ENCODE measurements at places on chromosomes 5 and 9.

GRCh38 chr5:135308752-135309151, 90.3 kb downstream of the MACROH2A1 start:
- no peak for DNase-seq

DNA sequence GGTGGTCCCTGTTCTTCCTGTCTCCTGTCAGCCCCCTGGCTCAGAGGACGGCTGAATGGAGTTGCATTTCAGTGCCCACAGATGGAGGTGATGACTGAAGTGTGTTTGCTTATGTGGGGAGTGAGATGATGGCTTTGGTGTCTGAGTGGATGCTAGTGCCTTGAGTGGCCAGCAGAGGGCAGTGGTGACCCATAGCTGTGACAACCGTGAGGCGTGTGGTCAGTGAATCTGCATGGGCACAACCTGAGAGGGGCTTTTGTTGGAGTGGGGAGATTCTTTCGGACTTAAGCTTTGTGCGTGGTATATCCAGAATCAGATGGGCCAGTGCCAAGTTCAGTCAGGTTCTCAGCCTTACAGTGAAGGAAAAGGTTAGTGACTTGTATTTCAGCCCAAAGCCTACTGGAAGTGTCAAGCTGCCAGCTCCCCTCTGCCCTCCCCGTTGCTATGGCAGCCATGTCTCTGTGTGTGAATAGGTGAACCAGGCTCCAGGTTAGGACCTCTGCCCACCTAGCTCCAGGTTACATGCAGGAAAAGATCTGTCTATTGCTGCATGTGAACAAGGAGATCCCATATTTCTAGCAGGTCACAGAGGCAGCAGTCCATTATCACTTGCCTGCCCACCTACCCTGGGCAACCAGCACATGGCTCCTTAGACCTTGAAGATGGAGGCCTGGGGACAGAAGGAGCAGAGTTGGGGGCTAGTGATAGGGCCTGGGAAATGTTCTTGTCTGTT, 14.7 kb upstream of the CXXC5 start:
- DNase-seq, result peak; percentile 75

- peak; percentile 65 for DNase-seq
Observed at GRCh38 chr5:41843456-41844370, 26.5 kb downstream of the OXCT1 start.

DNA sequence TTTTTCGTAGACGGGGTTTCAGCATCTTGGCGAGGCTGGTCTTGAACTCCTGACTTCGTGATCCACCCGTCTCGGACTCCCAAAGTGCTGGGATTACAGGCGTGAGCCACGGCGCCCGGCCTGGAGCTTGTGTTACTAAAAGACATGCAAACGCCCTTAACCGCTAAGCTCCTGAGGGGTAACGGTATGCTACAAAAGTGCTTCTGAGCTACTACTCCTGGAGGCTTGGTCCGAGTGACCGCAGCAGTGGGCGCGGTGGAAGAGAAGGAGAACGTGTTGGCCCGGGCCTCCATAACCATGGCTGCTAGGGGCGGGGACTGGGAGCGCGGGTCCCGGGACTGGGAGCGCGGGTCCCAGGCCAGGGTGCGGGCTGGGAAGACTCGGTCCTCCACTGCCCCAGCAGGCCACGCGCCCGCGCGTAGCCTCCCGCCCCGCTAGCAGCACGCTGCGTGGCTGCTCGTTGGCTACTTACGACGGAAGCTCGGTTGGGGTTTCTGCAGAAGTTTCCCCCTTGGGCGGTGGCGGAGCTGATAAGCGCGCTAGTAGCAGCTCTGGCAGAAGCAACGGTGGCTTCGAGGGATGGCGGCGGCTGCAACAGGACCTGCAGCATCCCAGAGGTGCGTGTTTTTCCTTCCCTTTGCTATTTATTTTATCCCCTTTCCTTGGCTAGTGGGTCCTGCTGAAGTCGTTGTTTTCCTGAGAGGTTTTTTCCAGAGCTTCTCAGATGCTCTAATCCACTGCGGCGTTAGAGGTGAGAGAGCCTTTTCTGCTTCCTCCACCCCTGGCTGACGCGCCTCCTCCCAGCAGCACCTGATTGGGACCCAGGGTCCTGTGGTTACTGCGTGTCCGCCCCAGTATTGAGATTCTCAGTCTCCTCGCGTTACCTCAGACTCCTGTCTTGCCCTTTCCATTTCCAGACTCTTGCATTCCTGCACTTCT, 69.2 kb upstream of the CCDC180 start:
- peak; percentile 78 for DNase-seq

DNA sequence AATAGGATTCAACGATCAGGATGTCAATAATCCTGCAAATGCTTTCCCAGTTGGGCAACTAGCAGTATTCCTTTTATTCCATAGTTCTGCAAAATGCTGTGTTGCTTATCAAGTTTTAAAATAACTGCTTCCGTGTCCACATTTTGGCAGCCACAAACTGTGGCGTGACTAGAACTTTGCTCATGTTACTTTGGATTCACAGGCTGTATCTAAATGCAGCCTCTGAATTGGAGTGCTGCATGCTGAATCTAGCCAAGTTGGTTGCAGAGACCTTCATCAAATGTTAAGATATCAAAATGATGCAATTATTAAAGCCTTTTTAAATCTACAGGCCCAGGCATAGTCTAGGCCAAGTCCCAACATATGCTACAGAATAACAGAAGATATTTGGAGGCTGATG, 249.2 kb downstream of the NR2F1-AS1 start:
- no peak for DNase-seq

DNA sequence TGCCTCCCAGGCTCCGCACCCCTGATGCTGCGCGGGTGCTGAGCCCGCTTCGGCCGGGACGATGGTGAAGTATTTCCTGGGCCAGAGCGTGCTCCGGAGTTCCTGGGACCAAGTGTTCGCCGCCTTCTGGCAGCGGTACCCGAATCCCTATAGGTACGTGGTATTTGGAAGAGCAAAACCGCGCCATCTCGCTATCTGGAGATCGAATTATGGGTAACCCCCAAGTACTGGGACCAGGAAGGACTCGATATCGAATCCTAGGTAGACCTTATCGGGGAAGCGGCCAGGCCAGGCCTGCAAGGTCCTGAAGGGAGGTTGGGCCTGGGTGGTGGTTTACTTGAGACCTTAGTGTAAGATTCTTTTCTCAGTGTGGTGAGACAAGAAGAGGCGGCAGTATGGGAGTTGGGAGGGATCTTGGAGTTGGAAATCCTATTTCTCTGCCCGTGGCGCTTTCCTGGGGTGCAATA, 359 bp downstream of the PRELID1 start:
- no peak for DNase-seq

DNA sequence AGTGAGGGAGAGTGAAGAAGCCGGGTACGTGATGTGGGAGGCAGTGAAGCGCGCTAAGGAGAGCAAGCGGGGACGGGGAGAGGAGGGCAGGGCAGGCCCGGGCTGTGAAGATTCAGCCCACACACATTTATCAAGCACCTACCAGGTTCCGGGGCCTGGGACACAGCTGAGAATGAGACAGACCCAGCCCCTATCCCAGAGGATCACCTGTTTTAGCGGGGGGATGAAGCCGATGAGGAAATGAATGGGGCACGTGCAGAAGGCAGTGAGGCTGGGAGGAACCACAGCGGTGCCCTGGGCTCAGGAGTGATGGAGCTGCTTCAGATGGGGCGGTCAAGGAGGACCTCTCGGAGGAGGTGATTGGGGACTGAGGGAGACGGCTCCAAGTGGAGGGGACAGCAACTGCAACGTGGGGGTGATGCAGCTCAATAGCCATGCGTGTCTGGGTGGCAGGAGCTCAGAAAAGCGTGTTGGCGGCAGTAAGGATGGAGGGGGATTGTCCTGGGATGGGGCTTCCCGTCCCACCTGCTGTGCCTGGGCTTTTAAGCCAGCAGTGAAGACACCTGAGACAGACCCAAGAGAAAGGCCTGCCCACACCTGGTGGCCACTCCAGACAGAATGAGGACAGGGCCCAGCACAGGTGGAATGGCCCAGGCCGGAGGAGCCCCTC, 77.5 kb upstream of the UNC5A start:
- DNase-seq, result no peak

GRCh38 chr9:11088821-11089374, 476.1 kb upstream of the PTPRD start:
- no peak for DNase-seq

DNA sequence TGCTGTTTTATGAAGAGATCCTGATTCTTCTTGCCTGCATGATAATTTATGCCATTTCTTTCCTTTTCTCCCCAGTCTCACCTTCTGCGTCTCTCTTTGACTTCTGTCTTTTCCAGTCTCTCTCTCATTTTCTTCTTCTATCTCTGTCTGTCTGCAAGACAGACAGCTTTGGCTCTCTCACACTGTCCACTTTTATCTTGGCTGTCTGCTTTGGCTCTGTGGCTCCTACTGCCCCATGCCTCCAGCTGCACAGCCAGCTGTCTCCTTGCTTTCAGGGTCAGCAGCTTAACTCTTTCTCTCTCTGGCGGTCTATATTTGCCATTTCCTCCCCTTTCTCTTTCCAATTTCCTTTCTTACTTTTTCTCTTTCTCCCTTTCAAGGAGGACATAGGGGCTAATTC, 971.1 kb upstream of the COX7C start:
- DNase-seq, result no peak

GRCh38 chr5:88390481-88390880, 121.8 kb upstream of the TMEM161B start:
- DNase-seq, result no peak

GRCh38 chr9:12801663-12802062, 26.8 kb downstream of the LURAP1L start:
- DNase-seq, result no peak

DNA sequence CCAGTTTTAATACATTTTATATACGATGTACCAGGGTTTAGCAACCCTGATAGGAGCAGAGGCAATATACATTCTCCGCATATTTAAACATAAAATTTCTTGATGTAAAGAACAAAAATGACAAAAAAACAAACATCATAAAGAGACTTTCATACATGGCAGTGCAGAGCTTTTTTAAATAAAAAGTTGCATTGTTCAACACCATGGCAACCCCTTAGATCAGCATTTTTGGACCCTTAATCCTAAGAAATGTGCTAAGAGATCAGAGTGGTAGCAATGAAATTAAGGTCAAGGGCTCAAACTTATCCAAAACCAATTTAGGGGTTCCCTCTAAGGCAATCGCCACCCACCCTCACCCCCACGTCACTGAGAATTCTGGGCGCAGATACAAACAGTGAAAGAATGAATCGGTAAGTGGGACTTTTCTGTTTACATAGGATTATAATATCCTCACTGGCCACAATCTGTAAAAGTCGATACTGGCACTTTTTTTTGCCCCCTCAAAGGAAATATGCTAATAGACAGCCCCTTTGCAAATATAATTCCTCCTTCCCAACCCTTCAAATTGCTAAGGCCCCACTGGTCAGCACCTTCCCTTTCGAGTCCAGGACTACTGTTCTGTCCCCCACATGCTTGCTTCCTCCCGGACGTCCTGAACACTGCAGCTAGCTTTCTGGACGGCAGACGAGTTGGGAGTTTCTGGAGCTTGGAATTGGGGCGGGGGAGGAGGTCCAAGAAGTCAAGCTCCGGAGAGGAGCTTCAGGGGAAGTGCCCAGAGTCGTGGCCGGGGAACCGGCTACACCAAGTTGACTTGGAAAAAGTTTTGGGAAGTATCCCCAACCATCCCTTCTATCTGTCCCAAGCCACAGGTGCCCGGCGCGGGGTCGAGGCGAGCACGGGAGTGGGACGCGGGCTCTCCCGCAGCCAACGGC, 2.2 kb downstream of the GAS1 start:
- DNase-seq, result no peak

DNA sequence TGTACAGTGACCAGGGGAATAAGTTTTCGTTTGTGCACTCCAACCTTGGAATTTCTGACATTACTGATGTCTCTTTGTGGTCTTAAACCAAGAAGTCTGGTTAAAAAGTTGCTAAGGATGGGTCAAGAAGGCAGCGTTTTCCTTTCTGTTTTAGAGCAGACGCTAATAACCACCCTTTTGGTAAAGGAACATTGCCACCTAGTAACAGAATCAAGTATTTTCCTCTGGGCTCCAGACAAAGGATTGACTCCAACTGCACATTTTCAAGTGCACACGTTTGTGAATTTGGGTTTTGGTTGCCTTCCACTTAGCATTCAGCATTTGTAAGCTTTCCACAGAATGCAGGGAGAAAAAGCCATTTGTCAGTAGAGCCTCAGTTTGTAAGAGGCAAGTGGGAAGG, 22.2 kb upstream of the CEP78 start:
- DNase-seq, result peak; percentile 63

GRCh38 chr5:43152946-43153345, 32.2 kb downstream of the ZNF131 start:
- no peak for DNase-seq

- DNase-seq, result no peak
Observed at GRCh38 chr9:35306283-35306682, 144.5 kb downstream of the UNC13B start.
